ENCODE measurements at places on chromosomes 13 and 19.

DNA sequence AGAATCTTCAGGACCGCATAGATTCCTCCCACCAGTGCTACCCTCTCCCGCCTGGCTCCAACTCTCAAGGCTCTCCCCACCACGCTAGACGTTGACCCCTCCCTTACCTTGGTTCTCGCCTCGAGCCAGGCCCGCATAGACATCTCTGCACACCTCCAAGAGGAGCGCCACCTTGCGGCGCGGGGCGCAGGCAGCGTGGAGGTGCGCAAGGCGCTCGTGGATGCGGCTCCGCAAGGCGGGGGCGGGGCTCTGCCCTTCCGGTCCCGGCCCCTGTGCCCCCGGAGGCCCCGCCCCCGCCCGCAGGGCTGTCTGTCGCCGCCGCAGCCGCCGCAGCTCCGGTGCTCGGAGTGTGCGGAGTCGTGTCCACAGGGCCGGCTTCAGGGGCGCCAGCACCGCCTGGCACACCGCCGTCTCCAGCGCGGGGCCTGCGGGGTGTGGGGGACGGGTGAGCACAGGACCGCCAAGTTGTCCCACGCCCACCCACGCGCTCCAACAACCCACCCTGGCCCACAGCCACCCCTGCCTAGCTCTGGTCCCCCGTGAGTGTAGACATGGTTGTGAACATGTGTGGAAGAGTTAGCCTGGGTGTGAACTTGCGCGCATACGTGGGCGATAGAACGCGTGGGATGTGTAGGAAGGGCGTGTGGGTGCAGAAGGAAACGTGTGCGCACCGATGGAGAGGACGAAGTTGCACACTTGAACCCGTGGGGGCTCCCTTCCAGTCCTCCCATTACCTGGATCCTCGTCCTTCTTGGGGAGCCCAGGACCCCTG, 8.1 kb downstream of the RINL start:
- peak; percentile 92 for DNase-seq

DNA sequence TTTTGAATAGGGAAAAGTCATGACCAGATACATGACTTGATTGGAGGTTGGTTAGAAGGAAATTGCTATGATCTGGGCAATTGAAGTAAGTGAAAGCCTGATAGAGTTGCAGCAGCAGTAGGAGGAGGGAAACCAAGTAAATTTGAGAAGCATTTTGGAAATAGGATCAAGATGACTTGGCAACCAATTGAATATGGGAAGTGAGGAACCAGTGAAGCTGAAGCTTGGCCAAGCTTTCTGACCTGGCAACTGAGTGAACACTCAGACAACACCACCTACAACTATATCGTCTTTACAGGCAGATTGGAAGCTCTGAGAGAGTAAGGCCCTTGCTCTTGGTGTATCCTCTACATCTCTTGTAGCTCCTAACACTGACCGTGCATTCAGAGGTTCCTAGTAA, 16.2 kb upstream of the KATNAL1 start:
- no peak for DNase-seq

- no peak for DNase-seq
Observed at GRCh38 chr19:53871454-53871853, 3.8 kb downstream of the MYADM start.

GRCh38 chr13:112643759-112644459, 45.9 kb upstream of the ATP11A start:
- no peak for DNase-seq

DNA sequence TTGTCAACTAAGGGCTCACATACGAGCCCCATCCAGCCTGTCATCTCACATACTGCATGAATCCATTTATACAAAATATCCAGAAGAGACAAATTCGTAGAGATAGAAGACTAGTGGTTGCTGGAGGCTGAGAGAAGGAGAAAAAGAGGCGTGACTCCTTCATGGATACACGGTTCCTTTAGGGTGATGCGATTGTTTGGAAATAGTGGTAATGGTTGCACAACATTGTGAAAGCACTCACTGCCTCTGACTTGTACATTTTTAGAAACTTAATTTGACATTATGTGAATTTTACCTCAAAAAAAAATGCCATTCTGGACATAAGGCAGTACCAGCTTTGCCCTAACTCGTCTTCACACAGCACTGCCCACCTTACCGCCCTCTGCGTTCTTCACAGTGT, 27.3 kb downstream of the IGFL1 start:
- DNase-seq = no peak

- DNase-seq = no peak
Observed at GRCh38 chr19:2334986-2335846, 6.7 kb downstream of the SPPL2B start.

DNA sequence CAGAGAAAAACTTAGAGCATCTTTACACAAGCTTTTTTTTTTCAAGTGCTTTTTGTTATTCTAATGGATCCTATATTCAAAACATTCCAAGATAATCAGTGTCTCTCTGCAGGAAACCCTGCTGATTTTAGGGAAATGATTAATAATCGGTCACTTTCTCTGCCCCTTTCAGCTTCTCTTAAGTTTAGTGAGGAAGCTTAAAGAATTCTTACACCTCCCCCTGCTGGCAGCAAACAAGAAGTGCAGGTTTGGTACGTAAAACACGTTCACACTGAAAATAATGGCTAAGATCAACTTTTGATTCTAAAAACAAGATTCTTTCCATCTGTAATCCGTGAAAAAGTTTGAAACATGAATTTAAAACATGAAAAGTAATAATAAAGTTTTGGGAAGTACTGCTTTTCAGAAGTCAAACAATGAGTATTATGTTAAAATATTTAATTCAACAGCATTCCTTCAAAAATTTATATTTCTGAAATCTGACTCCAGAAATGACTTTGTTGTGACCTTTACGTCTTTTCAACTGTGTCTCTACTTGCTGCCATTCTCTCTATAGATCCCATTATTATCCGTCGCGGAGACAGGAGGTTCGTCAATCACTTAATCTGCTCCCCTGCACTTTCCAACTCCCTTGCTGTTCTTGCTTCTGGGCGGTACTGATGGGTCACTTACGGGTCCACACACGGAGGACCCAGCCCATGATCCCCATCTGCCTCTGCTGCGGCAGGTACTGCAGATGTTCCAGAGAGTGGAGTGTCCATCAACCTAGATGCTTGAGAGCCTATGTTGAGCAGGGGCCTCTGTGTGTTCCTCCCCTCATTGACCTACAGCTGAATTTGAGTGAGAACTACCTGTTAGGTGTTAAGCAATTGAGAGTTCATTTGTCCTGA, 203.1 kb upstream of the EDNRB start:
- no peak for DNase-seq

- no peak for DNase-seq
Observed at GRCh38 chr19:16841391-16841926, 12.3 kb downstream of the SIN3B start.

GRCh38 chr19:5607318-5608275, 15.0 kb downstream of the SAFB2 start:
- no peak for DNase-seq

- DNase-seq = no peak
Observed at GRCh38 chr13:109002934-109003333, 373.5 kb downstream of the MYO16 start.

GRCh38 chr13:102369302-102369701, 32.5 kb downstream of the FGF14 start:
- DNase-seq = no peak

DNA sequence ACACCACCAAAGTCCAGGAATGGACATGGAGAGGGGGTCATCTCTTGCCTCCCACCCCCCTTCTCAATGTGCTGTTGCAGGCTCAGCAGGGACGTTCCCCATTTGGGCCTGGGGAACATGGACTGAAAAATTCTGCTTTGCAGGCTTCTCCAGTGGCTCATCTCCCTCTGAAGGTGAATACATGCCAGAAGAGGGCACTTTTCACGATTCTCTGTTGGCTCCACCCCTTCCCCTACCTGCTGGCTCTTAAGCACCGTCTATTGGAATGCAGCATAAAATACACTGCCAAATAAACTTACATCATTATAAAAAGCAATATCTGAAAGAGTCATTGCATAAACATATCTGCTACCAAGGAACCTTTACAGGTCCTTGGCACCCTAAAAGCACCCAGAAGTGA, 35.7 kb downstream of the NHLRC3 start:
- no peak for DNase-seq

DNA sequence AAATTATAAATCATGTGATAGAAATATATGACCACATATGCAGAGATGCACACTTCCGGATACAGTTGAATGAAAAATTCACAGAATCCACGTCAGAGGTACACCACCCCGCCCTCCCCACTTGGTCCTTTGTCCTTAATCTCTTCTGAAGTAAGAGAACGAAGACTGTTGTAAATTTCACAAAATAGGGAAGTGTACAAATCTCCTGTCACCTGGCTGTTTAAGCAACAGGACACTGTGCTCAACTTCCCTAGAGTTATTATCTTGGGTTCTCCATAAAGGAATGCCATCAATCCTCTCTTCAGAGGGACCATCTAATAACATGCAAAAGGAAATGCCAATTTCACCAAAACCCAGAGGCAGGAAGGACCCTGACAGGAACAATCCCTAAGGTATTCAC, 10.5 kb upstream of the CEACAM6 start:
- no peak for DNase-seq

- DNase-seq = no peak
Observed at GRCh38 chr19:34094960-34095359, 77.3 kb upstream of the LSM14A start.

DNA sequence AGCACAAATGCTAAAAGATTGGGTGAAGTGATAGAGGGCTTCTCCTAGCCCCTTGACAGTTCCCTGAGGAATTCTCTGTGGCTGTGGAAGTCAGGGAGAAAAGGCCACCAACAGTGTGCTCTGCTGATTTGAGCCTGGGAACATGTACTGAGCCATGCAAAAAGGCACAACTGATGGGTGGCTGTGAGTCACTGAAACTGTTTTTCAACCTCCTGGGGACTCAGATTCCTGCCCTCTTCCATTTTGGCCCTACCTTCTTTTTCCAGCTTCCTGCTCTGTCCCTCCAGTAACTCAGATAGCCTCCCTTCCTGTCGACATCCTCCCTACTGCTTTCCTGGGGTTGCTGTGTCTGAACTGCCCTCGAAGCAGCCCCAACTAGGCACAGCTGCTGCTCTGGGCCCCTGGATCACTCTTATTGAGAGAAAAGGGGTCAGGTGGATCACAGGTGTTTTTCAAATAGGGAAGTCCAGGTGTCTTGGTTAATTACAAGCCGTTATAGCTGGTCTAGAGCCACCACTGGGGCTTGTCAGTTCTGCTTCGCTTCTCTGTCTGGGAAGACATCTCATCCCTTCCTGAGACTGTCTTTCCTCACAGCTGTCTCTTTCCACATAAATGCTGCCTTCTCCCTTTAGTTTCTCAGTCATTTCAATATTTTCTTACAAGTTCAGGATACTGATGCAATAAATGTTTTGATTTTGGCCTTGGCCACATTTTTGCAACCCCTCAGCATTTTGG, 13.7 kb downstream of the FAM124A start:
- no peak for DNase-seq

DNA sequence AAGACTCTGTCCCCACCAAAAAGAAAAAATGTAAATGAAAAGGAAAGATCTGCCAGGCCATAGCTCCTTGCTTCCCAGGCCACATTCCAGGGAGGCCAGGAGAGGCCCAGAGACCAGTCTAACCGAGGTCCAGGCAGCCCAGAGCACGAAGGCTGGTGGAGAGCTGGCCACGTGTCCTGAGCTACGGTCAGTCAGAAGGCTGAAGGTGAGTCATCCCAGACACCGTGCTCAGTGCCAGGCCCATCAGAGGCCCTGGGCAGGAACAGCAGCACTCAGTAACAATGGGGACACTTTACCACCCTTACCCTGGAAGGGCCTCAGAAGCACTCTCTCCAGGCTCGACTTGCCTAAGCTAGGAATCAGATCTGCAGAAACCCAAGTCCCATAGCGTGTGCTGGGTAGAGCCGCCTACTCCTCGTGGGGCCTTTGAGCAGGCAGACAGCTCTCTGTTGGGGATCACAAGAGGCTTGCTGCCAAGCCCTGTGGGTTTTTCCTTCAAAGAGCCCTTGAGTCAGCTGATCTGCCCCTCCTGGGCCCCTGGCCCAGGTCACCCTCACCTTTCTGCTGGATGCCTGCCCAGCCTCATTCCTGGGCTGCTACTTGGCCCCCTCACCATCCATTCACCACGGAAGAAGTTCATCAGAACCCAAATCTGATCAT, 11.6 kb upstream of the DNMT1 start:
- no peak for DNase-seq

DNA sequence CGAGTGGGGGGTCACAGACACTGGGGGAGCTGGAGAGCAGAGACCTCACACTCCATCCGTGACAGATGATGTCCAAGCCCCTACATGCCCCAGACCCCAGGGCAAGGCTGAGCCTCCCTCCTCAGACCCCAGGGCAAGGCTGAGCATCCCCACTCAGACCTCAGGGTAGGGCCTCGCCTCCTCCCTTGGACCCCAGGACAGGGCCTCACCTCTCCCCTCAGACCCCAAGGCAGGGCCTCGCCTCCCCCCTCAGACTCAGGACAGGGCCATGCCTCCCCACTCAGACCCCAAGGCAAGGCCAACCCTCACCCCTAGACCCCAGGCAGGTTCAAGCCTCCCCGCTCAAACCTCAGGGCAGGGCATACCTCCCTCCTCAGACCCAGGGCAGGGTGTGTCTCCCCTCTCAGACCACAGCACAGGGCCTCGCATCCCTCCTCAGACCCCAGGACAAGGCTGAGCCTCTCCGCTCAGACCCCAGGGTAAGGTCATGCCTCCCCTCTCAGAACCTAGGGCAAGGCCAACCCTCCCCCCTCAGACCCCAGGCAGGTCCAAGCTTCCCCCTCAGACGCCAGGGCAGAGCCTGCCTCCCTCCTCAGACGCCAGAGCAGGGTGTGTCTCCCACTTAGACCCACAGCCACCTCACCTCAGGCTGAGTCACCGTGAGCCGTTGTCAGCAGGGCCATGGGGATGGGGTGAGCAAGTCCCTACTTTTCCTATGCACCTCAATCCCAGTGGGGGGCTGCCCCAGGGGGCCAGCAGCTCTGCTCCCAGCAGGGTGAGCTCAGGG, 1.7 kb upstream of the S1PR4 start:
- DNase-seq = peak; percentile 70

- no peak for DNase-seq
Observed at GRCh38 chr13:109719962-109720646, 66.3 kb downstream of the IRS2 start.

- DNase-seq = peak; percentile 55
Observed at GRCh38 chr19:15551293-15552004, 43.1 kb downstream of the CYP4F22 start.

DNA sequence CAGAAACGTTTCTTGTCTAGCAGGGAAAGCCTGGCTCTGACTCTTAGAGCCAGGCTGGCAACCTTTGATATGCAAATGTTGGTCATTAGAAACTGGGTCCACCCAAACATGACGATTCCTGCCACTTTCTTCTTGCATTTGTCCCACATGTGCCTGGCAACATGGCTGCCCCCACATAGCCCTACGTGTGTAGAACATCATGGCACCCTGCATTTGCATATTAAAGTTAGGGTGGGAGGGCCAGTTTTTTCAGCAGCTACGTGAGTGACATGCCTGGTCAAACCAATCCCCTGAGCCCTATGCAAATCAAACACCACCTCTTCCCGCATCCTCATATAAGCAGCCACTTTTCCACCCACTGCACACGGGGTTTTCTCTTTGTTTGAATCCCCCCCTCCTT, 95.0 kb downstream of the LIG4 start:
- DNase-seq = no peak
